T-cell (primary cell): ENCODE measurements at places on chromosomes 1 and 21. TPM values are rescaled to one million over a fixed set of nuclear protein-coding genes. Genes with fewer than 3 reads are reported as not detected.

FAM72C gene
- 0.70 TPM for total RNA-seq

CELF3 gene
- not detected for total RNA-seq

TLR5 gene
- total RNA-seq, result 8.0 TPM

KISS1 gene
- not detected for total RNA-seq

TRIM17 gene
- 1.7 TPM for total RNA-seq
